Upper lobe of left lung (tissue), 6 donors: ENCODE measurements at places on chromosomes 13 and 19. TPM values are rescaled to one million over a fixed set of nuclear protein-coding genes. Genes with fewer than 3 reads are reported as not detected.

IRGC gene
- not detected for total RNA-seq

DNA sequence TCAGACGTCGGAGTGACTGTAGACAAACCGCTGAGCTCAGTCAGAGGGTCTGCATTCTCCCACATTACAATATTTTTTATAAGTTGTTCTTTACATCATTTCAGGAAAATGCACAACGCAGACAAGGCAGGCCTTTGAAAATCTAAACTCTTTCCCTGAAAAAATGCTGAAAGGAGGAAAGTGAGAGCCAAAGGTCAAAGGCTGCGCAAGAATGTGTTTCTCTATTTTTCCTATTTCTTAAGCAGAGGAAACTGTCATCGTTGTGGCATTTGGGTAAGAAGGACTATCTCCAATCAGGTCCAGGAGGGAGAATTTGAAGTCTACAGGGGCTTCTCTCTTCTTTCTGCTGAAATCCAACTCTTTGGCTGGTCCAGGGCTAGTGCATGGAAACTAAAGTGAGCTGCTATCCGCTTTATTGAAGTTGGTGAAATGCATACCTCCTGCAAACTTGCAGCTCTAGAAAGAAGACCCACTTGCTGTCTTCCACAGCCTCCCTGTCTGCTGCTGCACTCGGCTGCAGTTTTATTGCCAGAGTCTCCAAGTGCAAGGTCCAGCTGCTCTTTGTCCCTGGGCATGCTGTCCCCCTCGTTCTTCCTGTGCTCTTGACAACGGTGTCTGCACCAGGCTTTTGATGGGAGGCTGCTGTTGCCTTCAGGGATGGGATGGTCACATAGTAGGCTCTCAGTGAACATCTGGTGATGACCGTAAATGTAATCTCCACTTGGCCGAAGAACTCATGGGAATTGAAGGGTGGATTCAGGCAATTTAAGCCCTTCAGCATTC, 31.2 kb downstream of the ZNF536 start:
- H3K4me3 ChIP-seq, result no peak overlapping the region
- no peak for DNase-seq
- H3K27ac ChIP-seq, result no peak overlapping the region
- no peaks in the 10 kb centered on the region for H3K27me3 ChIP-seq
- H3K4me1 ChIP-seq, result no peaks in the 10 kb centered on the region

DNA sequence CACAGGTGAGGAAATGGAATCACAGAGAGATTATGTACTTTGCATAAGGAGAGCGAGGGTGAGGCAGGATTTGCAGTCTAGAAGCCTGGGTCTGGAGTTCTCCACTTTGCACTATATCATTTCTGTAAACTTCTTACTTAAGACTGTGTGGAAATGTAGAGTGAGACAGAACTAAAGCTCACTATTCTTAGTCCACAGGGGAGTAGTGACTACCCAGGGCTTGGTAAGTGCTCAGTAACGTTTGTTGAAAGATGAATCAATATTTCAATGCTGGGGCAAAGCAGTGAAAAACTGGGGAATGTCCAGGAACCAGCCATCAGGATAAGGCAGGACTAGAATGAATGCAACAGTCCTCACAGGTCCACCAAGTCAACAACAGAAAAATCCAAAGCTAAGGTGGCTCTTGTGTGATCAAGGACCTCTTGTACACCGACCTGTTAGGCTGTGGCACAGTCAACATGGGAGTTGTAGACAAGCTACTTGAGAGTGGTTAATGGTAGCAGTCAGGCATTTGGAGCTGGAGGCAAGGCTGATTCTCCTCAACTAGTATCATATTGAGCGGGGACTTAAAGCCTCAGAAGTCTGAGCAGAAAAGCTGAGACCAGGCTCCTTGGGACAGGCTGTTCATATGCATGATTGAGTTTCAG, 929 bp upstream of the TNFSF13B start:
- no peak overlapping the region for H3K4me3 ChIP-seq
- H3K27me3 ChIP-seq, result no peaks in the 10 kb centered on the region
- H3K27ac ChIP-seq, result peak overlapping the region; percentile 89

DNA sequence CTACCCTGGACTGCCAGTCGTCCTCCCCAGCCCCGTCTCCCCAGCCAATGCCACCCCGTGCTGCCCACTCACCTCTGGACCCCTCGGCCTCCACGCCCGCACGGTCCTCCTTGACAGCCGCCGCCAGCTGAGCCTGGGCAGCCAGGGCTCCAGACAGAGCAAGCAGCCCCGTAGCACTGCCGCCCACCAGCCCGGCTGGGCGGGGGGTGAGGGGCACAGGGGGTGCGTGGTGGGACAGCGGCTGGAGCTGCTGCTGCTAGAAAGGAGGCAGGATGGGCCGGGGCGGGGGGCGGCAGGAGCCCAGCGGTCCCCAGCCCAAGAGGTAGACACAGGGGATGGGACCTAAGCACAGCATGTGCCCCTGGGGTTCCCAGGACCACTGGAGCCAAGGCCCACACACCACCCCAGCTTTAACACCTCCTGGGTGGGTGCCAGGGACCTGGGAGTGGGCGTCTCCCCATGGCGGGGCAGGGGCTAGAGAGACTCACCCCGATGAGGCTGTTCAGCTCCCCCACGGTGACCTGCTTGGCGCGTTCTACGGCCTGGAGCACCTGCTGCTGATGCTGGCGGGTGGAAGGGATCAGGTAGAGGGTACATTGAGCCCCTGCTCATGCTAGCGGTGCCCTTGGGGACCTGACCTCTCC, 9.7 kb downstream of the TLE2 start:
- peaks cover 9% of the 10 kb centered on the region for H3K36me3 ChIP-seq
- DNase-seq, result peak; percentile 73
- H3K4me3 ChIP-seq, result no peak overlapping the region
- no peak overlapping the region for H3K27ac ChIP-seq
- no peaks in the 10 kb centered on the region for H3K4me1 ChIP-seq
- H3K27me3 ChIP-seq, result no peaks in the 10 kb centered on the region

APLP1 gene
- 4.0 TPM for total RNA-seq

HIF3A gene
- total RNA-seq, result 46.7 TPM

ZNF780B gene
- total RNA-seq, result 20.9 TPM

ZNF486 gene
- 5.2 TPM for total RNA-seq

PLPPR3 gene
- total RNA-seq, result 0.63 TPM

DNA sequence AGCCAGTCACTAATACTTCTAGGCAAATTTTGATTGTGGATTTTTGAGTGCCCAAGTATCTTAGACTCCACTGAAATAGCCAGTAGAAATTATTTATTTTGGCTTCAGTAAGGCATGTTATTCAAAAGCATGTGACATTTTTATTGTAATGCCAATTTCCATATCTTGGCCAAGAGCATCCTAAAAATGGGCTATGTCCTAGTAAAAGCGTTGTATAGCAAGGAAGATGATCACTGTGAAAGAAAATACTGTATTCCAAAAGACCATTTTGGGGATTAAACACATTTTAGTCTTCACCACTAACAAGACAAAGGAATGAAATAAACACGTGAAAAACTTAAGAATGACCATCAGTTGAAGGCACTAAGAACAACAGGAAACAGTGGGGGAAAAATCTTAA, 149.1 kb downstream of the NUFIP1 start:
- no peak for DNase-seq
- H3K4me3 ChIP-seq, result no peak overlapping the region
- H3K4me1 ChIP-seq, result no peaks in the 10 kb centered on the region
- H3K27ac ChIP-seq, result no peak overlapping the region
- H3K27me3 ChIP-seq, result no peaks in the 10 kb centered on the region

GRCh38 chr13:95445131-95445530, 107.4 kb upstream of the CLDN10 start:
- no peaks in the 10 kb centered on the region for H3K36me3 ChIP-seq
- DNase-seq, result no peak
- H3K4me1 ChIP-seq, result no peaks in the 10 kb centered on the region

- no peak overlapping the region for H3K4me3 ChIP-seq
- DNase-seq, result no peak
- no peak overlapping the region for H3K27ac ChIP-seq
- no peaks in the 10 kb centered on the region for H3K27me3 ChIP-seq
- H3K36me3 ChIP-seq, result no peaks in the 10 kb centered on the region
Measured at GRCh38 chr19:18879579-18880373, 16.2 kb downstream of the CERS1 start.

DNA sequence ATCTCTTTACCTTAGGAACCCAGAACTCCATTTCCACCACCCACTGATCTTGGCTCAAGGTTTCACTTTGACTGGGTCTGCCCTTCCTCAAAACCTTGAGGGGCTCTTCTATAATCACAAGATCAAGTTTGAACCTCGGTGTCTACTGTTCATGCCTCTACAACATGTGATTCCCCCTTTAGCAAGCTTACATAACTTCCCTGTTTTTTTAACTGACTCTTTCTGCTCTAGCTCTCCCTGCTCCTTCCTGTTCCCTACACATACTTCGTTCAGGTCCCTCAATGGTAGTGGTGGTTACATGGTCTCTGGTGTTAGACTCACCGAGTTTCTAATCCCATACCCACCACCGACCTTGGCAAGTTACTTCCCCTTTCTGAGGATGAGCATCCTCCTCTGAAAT, 26.7 kb downstream of the CEACAM8 start:
- no peaks in the 10 kb centered on the region for H3K36me3 ChIP-seq
- no peak overlapping the region for H3K4me3 ChIP-seq

DNA sequence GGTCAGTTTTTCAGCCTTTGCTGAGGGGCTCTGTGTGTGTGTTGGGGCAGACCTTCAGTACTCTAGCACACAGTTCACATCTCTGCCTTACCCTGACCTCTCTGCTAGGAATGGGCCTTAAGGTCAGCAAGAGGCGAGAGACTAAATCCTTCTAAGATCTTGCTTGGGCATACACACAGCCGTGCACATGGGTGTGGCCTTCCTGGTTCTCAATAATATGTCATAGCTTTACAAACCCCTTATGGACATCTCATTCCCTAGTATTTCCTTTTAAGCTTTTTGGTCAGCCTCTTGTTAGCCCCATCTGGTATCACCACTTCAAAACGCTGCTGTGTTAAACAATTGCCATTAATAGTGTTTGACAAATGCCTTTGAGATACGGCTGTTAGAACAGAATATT, 69.4 kb upstream of the SPATA13 start:
- no peaks in the 10 kb centered on the region for H3K36me3 ChIP-seq
- no peak overlapping the region for H3K4me3 ChIP-seq
- H3K4me1 ChIP-seq, result peaks cover 31% of the 10 kb centered on the region

- no peak for DNase-seq
- H3K4me3 ChIP-seq, result no peak overlapping the region
- H3K27me3 ChIP-seq, result no peaks in the 10 kb centered on the region
- H3K27ac ChIP-seq, result peak overlapping the region; percentile 79
- no peaks in the 10 kb centered on the region for H3K4me1 ChIP-seq
Measured at GRCh38 chr13:49400755-49401659, 42.9 kb downstream of the CAB39L start.

DNA sequence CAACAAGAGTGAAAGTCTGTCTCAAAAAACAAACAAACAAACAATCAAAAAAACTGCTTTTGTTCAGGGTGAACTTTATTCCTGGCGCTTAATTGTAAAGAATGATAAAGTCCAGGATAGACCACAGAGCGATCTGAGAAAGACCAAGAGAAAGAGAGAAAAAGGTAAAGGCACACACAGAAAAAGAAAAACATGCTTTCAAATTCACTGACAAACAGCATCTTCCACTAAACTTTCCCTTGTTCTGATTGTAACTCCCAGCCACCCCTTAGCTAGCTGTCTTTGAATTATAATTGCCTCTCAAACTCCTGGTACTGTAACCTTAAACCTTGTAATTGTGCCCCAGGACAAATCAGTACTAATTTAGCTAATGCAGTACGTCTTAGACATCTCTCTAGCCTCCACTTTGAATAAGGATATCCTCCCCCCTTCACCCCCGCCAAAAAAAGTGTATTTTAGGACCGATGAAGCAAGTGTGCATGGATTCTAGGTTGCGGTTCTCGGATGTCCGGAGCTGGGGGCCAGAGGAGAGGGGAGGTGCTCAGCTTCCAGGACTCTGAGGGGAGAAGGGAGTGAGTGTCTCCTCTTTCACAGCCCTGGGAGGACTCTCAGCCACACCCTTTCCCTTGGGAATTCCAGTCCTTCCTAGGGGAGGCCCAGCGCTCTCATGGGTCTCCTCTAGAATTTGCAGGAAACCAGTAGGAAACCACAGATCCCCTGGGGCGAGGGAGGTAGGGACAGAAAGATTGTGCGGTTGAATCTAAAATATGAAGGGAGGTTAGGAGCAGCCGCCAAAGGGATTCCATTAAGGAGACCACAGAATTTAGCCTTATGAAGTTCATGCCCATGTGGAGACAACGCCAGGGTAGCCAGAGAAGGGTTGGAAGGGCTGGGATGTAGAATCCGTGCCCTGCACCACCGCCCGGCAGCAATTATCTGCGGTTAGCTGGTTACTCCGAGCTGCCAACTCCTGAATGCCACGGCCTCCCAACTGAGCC, 19.7 kb downstream of the ZNF536 start:
- no peaks in the 10 kb centered on the region for H3K27me3 ChIP-seq
- no peak overlapping the region for H3K27ac ChIP-seq
- DNase-seq, result no peak
- H3K36me3 ChIP-seq, result no peaks in the 10 kb centered on the region
- no peak overlapping the region for H3K4me3 ChIP-seq

DNA sequence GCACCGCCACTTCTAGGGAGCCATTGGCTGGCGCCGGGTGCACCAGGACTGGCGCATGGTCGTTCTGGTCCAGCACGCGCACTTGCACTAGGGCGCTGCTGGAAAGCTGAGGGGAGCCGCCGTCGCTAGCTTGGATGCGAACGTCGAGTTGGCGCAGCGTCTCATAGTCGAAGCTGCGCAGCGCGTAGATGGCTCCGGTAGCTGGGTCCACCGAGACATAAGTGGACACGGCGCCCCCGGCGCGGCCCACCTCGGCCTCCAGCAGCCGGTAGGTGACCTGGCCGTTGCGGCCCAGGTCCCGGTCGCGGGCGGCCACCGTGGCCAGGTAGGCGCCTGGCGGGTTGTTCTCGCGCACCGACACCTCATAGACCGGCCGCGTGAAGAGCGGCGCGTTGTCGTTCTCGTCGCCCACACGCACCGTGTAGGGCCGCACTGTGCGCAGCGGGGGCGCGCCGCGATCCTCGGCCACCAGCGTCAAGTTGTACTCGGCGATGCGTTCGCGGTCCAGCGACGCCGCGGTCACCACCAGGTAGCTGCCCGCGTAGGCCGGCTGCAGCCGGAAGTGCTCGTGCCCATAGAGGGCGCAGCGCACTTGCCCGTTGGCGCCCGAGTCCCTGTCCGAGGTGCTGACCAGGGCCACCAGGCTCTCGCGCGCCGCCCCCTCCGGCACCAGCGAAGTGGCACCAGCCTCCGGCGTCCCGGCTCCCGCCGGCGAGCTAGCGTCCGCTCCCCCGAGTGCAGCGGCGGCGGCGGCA, 1.7 kb downstream of the PCDH8 start:
- peaks cover 68% of the 10 kb centered on the region for H3K27me3 ChIP-seq
- no peaks in the 10 kb centered on the region for H3K36me3 ChIP-seq
- no peak overlapping the region for H3K4me3 ChIP-seq
- DNase-seq, result peak; percentile 36

ZNF724 gene
- 1.1 TPM for total RNA-seq
